CD4-positive, alpha-beta T cell treated with Interleukin-17A for 4 hours (primary cell): ENCODE measurements at places on chromosomes 1 and 21.

DNA sequence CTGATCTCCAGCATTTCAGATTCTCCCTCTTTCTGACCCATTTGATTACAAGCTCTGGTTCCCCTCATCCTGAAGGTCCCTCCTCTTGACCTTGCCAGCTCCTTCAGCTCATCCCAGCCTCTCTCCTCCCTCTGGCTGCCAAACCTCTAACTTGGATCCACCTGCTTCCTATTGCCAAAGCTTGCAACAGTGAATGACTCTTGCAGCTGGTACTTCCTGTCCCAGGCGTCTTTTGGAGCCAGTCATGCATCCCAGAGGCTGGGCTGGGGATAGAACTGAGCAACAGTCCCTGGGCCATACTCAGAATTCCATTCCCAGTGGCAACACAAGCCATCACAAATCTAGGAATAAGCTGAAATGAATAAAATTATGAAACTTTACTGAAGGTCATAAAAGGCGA is 27.7 kb upstream of the SPOCD1 start:
- DNase-seq, result no peak

DNA sequence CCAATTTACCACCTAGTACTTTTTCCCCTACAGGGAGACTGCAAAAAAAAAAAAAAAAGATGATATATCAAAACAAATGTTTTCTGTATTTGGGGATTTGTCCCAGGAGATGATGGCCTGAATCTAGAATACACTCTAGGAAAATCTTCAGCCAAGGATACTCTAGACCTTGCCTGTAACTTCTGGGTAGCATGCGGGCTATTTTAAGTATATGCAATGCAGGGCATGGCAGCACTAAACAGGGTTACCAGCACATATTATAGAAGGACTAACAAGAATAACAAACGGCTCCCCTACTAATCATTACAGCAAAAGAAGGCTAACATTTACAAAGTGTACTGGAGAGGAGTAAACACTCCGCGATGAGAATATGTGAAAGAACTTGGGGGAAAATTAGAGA is 109.6 kb downstream of the GPATCH2 start:
- no peak for DNase-seq

- no peak for DNase-seq
Observed at GRCh38 chr1:229086686-229087085, 184.2 kb upstream of the RAB4A start.

DNA sequence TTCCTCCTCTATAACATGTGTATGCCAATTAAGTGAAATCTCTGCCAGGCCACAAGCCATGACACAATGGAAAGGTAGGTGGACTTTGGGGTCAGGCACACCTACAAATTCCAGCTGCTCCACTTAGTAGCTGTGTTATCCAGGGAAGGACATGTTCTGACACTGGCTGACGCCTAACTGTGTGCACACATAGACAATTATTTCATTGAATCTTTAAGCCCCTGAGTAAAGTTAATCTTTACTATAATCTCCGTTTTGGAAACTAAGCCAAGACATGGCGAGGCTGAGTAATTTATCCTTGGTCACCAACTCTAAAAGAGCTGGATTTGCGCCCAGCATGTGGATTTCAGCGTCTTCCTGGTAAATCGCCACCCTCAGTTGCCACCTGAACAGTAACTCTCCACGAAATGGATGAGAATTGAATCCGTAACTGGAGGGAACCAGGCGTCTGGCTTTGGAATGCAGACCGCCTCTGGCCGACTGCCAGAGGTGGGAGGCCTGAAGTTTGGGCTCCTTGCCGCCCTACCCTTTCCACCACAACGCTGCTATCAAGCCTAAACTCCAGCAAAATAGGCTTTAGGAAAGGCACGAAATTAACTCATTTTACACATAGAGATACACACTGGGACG is 888 bp upstream of the SNRPE start:
- DNase-seq, result no peak

DNA sequence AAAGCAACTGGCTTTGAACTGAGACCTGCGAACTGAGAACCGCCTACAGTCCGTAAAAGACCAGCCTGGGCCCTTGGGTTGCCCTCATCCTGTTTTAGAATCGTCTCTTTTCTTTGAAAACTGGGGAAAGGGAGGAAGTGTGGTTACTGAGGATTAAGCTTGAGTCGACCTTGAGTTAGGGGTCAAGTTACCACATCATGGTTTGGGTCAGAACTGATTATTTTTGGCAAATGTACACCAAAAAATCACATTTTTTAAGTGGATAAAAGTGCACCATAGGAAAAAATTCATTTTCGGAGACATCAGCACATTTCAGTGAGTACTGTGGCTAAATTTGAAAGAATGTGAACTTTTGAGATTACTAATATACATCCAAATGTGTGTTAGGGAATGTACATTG is 76.9 kb upstream of the KAZN start:
- no peak for DNase-seq

DNA sequence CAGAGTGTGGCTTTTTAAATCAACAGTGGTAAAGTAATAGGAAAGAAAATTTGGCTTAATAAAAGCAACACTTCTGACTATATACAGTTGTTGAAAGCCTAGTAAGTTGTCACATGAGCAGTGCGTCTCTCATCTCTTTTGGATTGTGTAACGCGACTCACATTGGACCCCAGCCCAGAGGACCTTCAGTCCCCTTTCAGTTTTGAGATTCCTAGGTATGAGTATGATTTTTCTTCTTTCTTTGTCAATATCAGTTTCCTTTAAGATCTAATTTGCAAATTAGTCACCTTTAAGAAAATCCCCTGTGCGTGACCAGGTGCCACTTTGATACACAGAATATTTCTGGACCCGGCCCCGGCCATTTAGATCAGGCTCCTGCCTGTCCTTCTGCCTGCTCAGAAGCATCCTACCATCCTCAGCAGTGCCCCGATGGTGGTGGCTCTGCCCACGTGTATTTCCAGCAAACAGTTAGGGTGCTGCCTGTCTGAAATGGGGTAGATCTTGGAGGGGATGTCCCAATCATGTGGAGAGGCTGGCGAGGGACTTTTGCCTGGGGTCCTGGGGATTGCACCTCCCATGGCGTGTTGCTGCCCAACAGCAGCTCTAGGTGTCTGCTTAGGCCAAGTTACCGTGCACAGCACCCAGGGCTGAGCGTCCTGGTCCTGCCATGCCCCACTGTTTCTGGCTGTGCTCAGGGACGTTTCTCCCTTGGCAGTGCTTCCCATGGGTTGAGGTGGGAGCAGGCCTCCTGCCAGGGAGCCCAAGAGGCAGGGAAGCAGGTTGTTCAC is 21.1 kb downstream of the SNAP47 start:
- no peak for DNase-seq

- DNase-seq, result no peak
Observed at GRCh38 chr21:43905726-43906455, 40.9 kb downstream of the AGPAT3 start.

- DNase-seq, result no peak
Observed at GRCh38 chr1:30274173-30274970, 449.0 kb downstream of the MATN1 start.

- no peak for DNase-seq
Observed at GRCh38 chr1:20834780-20835179, 47.7 kb upstream of the HP1BP3 start.

DNA sequence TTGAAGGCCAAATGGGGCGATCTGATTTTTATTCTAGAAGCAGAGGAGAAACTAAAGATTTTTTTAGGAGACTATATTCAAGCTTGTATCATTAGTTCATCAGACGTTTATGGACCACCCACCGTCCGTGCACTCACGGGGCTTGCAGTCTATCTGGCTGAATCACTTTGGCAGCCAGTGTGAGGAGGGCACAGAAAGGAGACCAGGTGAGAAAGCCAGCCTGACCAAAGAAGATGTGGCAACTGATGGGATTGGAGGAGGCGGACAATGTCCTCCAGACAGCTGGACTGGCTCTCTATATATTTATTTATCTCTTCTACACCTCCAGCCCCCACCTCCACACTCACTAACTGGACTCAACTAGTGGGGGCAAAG is 822 bp upstream of the ELOVL1 start:
- peak; percentile 9 for DNase-seq

GRCh38 chr1:231401478-231401877 is 20.6 kb downstream of the EGLN1 start:
- DNase-seq, result no peak

- no peak for DNase-seq
Observed at GRCh38 chr1:109392788-109393616, 4.7 kb downstream of the SORT1 start.

DNA sequence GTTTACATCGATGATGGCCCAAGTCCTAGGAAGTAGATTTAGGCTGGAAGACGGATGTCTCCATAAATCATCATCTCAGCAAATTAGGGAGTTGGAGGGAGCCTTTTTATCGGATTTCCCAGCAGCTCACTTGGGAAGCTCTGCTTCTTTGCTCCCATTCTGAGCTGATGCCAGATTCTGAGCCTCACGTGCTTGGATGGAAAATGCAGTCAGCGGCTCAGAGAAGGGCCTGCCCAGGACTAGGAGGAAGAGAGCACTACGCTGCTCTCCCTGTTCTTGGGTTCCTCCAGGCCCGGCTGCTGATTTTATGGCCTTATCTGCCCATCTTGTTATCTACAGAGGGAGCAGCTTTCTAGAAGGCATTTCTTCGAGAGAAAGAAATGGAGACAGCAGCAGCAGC is 42.0 kb downstream of the UBIAD1 start:
- no peak for DNase-seq

DNA sequence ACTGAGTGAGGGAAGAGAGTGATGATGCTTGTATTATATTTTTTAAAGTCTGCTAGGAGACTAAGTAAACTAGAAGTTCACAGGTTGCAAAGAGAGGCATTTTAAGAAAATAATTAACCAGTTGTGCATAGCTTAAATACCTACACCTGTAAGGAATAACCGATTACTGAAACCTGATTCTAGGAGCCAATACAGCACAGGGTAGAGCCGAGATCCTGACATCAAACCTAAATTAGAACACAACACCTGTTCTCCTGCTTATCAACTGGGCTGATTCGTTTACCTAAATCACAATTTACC is 54.8 kb downstream of the EPRS1 start:
- DNase-seq, result no peak

GRCh38 chr1:230130172-230130944 is 63.3 kb downstream of the GALNT2 start:
- no peak for DNase-seq

DNA sequence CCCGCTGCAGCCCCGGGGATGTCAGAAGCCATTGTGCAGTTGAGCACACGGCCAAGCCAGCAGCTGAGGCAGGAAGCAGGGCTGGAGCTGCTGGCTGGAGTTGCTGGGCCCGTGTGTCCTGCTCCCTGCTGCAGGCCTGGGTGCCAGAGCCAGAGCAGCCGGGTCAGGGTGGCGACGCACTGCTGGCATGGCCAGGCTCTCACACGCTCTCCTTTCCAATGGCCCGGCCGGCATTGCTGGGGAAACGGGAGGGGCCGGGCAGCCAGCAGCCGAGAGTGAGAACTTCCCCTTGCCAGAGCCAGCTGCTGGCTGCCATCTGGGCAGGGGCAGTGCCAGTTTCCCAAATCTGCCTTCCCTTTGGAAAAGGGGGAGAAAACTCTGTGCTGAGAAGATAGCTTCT is 82.4 kb upstream of the PROX1 start:
- no peak for DNase-seq

DNA sequence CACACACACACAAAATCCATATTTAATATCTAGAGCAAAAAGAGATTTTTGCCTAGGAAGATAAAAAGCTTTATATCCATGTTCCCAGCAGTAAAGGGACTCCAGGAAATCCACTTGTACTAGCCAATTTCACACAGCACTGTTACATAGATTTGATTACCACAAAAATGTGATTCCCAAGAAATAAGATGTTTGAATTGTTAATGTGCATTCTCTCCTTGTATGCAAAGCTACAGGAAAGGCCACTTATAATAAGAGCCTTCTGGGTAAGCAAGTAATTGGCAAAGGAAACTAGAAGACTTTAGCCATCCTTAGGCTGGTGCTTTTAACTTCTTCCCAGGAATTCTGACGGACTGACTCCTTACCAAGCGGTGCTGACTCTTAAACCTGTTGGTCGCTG is 89.3 kb downstream of the LBR start:
- DNase-seq, result no peak

DNA sequence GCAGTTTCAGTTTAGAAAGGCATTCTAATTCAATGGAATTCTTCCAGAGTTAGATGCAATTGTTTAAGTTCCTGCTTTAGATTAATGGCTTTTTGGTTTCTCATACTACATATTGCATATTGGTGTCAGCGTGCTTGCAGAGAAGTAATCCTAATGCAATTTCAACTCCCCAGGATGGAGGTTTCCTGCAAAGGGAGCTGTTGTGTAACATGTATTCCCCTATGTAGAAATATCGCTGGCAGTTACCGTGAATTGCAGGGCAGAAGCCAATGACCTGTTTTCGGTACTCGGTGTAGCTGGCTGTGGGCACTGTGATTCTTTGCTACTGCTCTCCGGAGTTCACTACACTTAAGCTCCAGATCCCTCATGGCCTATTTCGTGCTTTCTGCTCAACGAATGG is 256.1 kb upstream of the PTBP2 start:
- no peak for DNase-seq

GRCh38 chr1:93739472-93739871 is 57.8 kb upstream of the BCAR3 start:
- no peak for DNase-seq

- DNase-seq, result no peak
Observed at GRCh38 chr1:59332983-59333382, 36.1 kb downstream of the FGGY start.

DNA sequence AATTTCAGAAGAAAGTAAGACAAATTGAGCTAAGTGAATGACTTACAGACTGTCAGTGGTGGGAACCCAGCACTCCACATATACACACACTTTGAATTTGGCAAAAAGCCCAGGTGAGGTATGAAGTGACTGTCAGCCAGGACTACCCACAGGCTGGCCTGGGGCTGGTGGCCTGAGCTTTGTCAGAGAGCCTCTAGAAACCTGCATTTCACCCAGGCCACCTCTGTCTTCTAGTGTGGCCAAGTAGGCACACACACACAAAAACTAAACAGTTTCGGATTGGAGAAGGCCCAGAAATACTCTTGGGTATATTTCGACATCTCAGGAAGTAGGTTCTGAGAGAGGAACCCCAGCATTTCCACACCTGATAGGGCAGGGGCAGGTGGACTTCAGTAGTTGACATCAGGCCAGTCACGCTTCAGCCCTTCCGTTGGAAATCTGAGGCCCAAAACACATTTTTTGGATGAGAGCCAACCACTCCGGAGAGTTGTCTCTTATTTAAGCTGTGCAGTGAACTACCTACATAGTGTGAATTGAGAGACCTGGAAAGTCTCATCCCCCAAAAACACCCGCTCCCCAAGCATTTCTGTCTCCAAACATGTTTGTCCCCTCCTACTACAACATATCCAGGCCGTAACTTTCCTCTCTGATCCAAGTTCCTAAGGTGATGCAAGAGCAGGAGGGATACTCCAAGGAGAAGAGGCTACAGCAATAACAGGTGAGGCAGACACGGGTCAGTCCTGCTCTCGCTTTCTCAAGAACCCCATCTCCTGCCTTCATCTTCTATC is 167.2 kb upstream of the PROX1 start:
- DNase-seq, result no peak

- DNase-seq, result no peak
Observed at GRCh38 chr1:53618500-53619366, 120.2 kb downstream of the GLIS1 start.

GRCh38 chr1:159861218-159861617 is 1.2 kb downstream of the VSIG8 start:
- no peak for DNase-seq

GRCh38 chr1:162398999-162399580 is 12.8 kb downstream of the SH2D1B start:
- no peak for DNase-seq
